CD4-positive, alpha-beta T cell treated with Interleukin-10 for 1 hour (primary cell): ENCODE measurements at places on chromosomes 11 and 22.

DNA sequence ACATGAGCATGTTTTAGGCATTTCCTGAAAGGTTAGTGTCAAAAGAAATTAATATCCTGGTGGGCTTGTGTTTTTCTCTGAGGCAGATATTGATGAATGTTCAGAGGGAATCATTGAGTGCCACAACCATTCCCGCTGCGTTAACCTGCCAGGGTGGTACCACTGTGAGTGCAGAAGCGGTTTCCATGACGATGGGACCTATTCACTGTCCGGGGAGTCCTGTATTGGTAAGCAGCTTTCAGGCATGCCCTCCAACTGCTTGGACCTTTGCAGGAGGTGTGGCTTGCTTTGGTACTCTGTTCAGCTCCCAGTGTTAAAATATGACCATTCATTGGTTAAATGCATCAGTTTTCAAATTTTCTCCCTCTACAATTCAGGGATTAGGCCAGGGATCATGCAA is 658.6 kb upstream of the ANO5 start:
- no peak for DNase-seq

DNA sequence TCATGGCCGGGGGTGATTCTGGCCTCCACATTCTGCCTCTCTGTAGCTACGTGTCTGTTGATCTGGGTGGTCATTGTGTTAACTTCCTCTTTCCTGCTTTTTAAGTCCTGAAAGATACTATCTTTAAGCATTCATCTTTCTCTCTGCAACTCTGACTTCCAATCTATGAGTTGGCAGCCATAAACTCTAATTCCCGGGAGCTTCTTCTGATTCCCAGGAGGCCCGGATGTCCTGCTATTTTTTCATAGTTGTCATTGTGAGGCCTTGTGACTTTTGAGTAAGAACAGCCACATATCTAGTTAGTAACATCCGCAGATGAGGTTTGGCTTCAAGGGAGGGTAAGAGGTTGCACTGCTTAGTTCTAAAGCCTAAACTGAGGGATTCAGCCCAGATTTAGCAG is 107.8 kb downstream of the SYN3 start:
- DNase-seq = no peak

DNA sequence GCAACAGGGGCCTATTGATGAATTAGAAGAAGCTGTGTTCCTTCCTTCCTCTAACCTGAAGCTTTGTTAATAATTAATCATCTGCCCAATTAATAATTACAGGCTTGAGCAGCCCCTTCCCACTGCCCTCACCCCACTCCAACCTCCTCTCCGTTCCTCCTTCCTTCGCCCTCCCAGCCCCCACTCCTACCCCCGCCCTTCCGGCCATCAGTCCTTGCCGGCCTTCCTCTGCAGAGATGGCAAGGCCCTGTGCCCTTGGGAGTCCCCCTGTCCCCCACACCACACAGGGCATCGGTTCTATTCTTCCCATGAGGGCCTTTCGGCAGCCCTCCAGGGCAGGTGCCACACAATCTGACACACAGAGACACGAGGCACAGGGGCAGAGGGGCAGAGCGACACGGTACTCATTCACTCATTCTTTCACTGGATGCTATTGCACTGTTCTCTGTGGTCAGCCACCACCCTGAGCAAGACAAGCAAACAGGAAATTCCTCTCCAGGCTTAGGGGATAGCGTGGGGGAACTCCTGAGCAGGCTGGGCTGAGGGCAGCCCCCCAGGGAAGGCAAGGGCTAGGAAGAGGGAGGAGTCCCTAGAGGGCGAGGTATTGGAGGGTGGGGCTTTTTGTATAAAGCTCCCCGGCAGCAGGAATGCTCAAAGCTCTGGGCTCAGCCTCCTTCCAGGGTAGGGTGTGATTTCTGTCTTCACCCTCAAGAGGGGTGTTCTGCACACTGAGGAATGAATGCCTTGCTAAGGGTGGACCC is 14.7 kb downstream of the MGAT3 start:
- no peak for DNase-seq

DNA sequence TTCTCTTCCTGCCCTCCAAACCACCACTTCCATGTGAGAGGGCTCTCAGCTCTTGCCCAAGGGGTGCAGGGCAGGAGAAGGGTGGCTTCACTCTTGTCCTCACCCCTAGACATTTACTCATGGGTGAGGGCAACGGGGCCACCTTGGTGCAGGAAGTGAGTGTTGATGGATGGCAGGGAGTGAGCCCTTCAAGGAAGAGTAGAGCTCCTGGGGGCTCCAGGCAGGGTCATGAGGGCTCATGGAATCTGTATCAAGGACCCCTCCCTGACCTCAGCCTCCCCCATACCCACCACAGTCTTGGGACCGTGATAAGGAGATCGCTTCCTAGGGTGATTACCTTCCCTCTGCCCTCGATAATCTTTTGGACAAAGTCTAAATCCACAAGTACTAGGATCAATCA is 37.8 kb downstream of the TSPAN18 start:
- no peak for DNase-seq

DNA sequence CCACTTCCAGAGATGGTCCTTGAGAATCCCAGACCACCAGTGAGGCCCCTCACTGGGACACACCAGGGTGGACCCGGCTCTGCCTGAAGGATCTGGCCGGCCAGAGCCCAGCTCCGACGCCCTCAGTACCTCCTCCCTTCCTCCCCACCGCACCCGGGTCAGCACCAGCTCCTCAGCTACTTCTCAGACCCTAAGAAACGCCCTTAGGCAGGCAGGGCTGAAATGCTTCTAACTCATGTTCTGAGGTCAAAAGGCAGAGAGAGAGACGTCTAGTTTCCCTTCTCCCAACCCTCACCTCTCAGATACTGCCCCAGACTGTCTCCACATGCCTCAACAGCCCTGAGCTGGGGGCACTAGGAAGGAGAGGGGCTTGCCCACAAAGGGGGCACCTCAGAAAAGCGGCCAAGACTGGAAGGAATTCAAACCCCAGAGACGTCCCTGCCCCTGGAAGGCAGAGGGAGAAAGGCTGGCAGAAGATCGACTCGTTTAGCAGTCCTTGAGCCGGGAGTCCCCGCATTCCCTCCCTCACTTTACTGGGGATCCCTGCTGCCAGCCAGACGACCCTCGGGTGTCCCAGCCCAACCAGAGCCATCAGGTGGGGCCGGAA is 539 bp downstream of the USH1C start:
- DNase-seq = no peak

DNA sequence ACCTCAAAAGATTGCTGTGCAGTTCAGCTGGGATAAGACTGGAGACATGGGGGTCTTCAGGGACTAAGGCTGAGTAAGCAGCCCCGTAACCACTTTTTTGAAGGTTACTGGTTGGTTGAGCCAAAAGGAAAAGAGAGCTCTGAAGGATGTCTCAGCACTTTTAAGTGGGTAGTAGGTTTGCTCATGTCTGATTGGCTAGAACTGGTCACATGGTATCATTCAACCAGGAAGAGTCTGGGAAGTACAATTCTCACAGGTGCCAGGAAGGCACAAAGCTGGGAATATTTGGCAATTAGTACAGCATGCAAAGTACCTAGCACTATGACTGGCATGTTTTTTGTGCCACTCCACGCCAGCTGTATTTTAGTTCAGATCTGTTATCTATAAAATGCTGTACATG is 58.1 kb downstream of the SNX19 start:
- DNase-seq = peak; percentile 10

GRCh38 chr11:86574493-86575207 is 97.8 kb downstream of the ME3 start:
- no peak for DNase-seq

GRCh38 chr11:113664069-113664980 is 41.8 kb downstream of the TMPRSS5 start:
- DNase-seq = no peak

DNA sequence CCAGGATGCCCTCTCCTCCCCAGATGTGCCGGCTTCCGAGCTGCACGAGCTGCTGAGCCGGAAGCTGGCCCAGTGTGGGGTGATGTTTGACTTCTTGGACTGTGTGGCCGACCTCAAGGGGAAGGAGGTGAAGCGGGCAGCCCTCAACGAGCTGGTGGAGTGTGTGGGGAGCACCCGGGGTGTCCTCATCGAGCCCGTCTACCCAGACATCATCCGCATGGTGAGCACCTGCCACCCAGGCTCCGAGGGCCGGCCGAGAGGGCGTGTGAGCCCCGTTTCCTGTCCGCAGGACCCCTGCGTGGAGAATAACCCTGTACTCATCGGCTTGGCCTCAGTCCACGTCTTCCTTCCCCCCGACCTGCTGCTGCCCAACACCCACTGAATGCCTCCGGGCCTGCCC is 2.2 kb downstream of the PPP2R5B start:
- DNase-seq = no peak

DNA sequence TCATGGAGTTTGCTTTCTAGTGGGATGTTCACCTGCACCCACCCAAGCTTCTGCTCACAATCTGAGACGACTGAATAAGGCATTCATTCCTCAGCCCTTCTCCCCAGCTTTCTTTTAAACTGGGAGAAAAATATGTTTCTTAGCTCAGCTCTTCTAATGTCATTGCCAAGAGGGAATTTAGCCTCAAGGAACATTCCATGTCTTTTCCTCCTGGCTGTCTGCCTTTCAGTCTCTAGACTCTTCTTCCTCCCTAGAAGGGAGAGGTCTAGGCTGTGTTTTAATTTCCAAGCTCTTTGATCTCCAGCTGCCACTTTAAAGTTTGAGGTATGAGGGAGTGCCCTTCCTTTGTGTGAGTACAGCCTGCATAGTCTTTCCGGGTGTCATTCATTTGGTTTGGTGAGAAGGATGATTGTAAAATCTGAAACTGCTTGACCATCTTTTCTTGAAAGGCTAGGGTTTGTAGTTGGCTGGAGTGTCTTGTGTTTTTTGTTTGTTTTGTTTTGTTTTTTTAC is 11.7 kb upstream of the HTATIP2 start:
- no peak for DNase-seq

DNA sequence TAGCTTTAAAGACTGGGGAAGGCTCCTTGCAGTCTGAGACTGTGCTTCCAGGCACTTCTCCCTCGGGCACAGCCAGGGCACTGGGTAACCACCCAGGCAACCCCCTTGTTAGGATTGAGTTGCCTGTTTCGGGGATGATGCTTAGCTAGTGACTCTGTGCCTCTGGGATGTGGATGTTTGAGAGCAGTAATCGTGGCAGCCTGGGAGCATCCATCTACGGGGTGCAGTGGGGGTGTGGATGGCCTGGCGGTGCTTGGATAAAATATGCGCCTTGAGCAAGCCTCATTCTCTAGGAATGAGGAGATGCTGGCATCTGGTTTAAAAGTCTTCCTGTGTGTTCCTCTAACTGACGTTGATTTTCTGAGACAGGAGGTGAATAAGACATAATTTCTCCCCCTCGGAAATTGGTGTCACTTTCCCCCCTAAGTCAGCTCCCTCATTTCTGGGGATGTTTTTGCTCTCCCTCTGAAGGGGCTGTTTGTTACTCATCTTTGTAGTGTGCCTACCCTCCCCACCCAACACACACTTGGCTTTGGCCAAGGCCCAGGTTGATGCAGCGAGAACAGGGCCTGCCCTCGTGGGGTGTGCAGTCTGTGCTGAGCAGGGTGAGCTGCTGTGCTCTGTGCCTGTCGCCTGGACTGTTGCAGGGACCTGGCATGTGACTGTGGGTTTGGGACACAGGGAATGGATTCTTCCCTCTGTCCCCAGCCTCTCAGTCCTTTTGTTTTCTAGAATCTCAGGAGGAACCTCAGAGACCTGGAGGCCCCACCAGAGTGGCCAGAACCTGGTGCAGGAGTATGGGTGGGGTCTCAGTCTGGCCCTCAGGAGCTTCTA is 2.0 kb downstream of the GNAZ start:
- DNase-seq = no peak

- DNase-seq = no peak
Observed at GRCh38 chr11:61842528-61842820, 14.4 kb downstream of the FADS2 start.

- no peak for DNase-seq
Observed at GRCh38 chr11:78651136-78651775, 76.6 kb upstream of the NARS2 start.

DNA sequence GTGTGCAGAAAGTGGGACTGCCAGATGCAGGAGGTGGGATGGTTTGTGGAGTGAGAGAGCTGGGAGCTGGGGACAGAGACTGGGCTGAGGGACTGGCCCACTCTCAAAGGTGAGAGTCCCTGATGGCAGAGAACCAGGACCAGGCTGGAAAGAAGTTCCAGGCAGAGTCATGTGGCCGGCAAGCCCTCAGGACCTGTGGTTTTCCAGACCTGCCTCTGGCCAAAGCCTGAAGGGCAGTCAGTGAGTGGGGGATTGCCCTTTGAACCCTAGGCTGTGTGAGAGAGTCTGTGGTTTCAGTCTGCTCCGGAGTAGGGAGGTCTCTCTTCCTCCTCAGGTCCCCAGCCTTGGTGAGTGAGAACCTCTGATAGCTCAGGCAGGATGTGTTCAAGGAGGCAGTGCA is 17.0 kb downstream of the KCNC1 start:
- DNase-seq = no peak

GRCh38 chr11:11028017-11028692 is 170.3 kb upstream of the ZBED5 start:
- peak; percentile 71 for DNase-seq

DNA sequence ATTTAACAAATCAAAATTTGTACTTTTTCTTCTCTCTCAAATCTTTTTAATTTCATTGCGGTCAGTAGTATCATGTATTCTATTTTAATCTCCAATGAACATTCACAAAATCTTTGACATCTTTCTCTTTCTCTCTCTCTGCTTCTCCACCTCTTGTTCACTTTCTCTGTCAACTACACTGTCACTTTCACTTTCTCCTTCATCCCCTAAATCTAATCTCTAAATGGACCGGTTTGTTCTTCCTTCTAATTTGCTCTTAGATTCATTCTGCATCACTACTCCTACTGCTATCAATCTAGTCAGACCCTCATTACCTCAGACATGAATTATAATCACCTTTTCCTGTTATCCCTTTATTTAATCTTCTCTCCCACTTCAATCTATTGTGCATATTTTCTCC is 18.6 kb downstream of the CCDC73 start:
- DNase-seq = no peak

- DNase-seq = peak; percentile 30
Observed at GRCh38 chr11:65440831-65441499, 18.4 kb downstream of the NEAT1 start.

GRCh38 chr11:127567237-127567932 is 566.8 kb upstream of the KIRREL3 start:
- DNase-seq = no peak

- DNase-seq = no peak
Observed at GRCh38 chr22:25843660-25844405, 101.8 kb downstream of the MYO18B start.
